BJ (cell line): ENCODE measurements at places on chromosomes 12 and 14.

- DNase-seq, result no peak
These were observed 925 bp downstream of the DICER1 start for GRCh38 chr14:95156161-95157047.

DNA sequence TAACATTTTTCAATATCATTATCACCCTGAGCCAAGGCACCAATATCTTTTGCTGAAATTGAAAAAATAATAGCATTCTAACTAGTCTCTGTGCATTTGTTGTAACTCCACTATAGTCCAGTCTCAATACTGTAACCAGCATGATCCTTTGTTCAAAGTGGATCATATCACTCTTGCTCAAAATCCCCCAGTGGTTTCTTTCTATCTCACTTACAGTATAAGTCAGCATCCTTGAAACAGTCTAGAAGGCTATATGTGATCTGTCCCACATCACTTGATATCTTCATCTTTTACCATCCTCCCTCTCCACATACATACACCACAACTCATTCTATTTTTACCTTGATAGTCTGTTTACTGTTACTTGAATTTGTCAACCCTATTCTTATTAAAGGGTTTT lies 435.7 kb downstream of the CCER1 start:
- DNase-seq, result no peak

GRCh38 chr14:91496790-91497189 lies 13.3 kb downstream of the PPP4R3A start:
- no peak for DNase-seq

DNA sequence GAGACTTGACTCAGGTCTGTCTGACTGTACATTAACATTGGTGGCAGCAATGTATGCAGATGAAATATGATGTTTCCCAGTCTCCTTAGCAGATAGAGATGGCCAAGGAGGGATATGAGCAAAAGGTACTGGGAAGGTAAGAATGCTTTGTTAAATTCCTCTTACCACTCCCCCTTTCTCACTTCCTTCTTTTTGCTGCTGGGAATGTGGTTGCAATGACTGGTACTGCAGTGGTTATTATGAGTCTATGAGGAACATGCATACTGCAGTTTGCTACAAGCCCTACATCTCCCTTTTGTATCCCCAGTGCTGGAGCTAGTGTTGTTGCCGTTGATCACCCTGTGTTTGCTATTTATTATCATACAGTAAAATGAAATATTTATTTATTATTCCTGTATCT lies 35.9 kb downstream of the ALDH1L2 start:
- DNase-seq, result no peak

- DNase-seq, result no peak
These were observed 7.2 kb downstream of the TPCN1 start for GRCh38 chr12:113228394-113229028.

- no peak for DNase-seq
These were observed 146.3 kb downstream of the CAND1 start for GRCh38 chr12:67415473-67415872.

DNA sequence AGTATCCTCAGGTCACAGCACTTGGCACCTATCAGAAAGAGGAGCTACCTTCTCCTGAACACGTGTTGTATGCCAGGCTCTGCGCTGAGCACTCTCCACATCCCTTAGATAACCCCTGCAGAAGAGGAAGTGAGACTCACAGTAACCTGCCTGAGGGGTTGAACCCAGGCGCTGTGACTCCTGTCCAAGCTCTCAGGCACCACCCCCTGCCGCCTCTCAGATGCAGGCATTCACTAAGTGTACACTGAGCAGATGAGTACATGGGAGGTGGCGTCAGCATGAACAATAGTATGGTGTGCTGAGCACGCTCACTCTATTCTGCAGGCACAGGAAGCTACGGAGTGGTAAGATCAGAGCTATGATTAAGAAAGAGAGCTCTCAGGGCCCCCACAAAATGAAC lies 21.0 kb upstream of the RIC8B start:
- DNase-seq, result no peak

GRCh38 chr14:102370305-102370809 lies 7.6 kb downstream of the TECPR2 start:
- no peak for DNase-seq

DNA sequence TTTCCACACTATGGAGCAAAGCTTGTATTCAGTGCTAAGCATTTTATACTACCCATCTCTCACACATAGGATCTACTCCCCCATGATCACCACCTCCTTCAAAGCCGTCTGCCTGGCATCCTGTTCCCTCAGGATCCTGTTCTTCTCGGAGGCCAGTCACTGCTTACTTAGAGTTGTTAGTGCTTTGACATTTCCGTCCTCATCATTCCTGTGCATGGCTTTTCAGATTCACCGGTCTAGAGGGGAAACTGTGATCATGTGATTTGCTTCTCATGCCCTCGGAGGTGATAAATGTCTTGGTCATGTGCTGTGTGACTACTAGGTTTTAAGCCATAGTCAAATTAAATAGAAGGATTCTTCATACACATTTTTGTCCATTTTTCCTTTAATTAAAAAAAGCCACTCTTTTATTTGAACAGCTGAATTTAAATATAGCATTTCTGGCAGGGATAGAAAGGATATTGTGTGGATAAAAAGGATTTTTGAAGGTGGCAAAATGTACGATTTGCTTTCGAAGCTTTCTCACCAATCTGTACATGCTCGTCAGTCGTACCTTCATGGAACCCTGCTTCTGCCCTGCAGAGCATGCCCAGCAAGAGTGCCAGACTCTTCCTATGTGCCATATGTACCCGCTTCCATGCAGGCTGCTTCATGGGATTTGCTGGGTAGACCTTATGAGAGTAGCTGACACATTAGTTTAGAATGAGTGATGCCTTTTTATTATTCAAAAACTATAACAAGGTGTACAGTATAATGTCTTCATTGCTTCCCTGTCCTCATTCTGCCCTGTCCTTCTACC lies 53.3 kb downstream of the BMAL2 start:
- no peak for DNase-seq

GRCh38 chr14:56044196-56044595 lies 74.0 kb upstream of the PELI2 start:
- no peak for DNase-seq

- no peak for DNase-seq
These were observed 46.6 kb upstream of the LRIG3 start for GRCh38 chr12:58966939-58967338.

- DNase-seq, result no peak
These were observed 265.8 kb downstream of the CPNE8 start for GRCh38 chr12:38639625-38640024.

- peak; percentile 92 for DNase-seq
These were observed 3.9 kb downstream of the CEBPE start for GRCh38 chr14:23115039-23115731.

DNA sequence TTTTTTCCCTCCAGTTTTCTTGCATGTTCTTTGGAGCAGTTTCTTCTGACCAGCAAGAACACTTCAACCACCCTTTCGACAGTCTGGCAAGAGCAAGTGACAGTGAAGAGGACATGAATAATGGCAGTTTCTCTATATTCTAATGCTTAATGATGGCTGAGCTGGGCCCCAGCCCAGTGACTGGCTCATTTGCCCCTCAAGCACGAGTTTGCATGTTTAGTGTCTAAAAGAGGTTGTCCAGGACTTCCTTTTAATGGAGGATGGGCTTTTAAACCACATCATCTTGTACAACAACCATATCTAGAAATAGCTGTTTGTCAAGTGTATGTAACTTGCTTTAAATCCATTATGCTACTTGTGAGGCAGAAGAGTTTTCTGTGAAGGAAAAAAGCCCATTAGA lies 28.4 kb downstream of the RAD9B start:
- DNase-seq, result no peak

DNA sequence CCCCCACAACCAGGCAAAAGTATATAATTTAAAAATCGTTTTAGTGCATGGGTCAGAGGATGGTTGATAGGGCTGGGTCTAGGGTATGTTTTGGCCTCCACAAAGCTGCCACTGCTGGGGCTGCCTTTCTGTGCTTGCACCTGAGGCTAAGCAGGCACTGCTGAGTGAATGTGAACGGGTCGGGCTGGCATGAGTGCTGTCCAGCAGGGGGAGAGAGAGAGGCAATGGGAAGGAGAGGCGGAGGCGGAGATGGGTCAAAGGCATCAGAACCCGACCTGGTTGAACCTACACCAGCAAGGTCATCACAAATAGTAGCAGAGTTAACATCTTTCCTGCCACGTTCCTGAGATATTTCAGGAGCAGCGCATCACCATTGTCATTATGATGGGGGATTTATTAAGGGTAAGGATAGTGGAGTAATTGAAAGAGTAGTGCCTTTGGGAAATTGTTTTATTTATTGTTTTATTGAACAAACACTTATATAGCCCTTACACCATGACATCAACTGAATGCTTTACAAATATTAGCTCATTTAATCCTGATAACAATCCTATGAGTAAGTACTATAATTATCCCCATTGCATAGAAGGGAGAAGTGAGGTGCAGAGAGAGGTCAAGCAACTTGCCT lies 5.8 kb upstream of the NRXN3 start:
- DNase-seq, result no peak

DNA sequence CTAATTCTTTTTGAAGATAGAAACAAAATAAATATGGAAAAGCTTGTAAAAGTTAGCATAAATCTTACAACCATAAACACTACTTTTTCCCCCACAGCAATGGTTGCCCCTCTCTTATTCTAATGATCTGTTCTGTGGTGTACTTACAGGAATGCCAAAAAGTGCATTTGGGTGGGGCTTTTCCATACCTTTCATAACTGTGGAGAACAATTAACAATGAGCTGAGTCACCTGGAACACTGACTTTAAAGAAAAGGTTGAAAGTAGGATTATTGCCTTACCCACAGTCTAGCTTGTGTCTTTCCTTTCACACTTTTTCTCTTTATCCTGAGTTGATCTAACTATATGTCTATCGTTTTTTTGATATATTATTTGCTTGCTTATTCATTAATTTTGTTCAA lies 86.9 kb downstream of the TPH2 start:
- no peak for DNase-seq

- no peak for DNase-seq
These were observed 19.4 kb downstream of the B4GALNT3 start for GRCh38 chr12:479161-479560.

DNA sequence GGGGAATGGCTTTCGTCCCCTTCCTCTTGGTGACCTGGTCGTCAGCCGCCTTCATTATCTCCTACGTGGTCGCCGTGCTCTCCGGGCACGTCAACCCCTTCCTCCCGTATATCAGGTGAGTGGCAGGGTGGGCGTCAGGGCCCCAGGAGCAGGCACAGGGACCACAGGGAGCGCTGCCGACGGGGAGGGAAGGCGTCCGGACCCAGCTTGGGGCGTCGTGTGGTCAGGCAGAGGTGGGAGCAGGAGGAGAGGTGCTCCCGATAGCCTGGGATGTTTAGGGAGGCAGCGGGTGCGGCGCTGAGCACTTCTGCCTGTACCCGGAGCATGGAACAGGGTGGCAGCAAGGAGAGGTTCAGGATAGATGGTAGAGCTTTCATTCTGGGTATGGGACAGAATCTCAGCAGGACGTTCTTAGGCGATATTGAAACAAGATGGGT lies 444 bp downstream of the DRAM1 start:
- DNase-seq, result no peak

DNA sequence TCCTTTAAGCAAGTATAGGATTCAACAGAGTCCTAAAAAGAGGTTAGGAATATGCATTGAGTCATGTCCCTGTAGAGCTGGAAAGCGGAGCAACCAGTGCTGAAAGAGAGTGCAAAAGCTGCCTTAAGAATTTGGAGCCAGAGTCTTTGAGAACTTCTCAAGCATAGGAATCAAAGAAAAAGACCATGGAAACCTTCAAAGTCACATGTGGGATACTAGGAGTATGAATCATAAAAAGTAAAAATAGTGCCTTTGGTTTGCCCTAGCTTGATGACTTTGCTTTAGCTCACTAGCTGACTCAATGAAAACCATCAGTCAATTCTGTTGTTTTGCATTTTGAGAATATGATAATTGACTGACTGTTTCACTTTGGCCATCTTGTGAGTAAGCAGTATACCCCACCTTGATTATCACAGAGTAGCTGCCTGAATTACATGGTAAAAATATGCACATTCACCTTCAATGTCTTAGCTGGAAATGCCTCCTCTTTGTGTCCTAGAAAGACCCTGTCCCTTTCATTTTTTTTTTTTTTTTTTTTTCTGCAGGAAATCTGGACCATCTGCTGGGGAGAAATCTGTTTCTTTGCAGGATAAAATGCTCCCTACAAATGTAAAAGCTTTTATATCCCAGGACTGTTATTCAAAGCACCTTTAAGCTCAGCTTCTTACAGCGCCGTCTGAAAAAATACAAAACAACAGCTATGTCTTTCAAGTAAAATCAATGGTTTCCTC lies 248.6 kb upstream of the KRR1 start:
- peak; percentile 39 for DNase-seq

- no peak for DNase-seq
These were observed 1.2 kb downstream of the WNT5B start for GRCh38 chr12:1630133-1630826.

DNA sequence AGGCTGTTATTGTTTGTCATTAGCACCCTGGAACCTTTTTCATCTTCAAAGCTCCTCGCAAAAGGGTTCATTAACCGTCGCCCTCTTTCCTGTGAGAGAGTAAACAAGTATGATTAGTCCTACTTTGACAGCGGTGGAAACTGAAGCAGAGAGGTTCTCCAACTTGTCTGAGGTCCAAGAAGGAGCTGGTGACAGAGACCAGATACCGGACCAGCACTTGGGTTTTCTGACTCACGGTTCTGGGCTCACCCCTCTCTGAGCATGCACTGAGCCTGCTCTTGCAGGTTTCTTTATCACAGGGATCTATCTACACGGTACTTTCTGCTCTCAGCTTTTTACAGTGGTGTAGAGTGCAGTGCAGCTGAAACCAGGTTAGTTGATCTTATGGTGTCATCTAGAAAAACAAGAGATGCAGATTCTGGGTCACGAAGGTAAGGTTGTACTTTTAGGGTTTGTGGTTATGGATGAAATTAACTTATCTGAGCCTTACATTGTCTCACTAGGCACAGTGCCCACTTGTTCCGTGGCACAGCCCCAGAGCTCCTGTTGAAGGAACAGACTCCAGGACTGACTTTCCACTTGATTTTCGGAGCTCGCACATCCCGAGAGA lies 62.1 kb downstream of the PPP2R5C start:
- no peak for DNase-seq

- no peak for DNase-seq
These were observed 42.3 kb downstream of the FAR2 start for GRCh38 chr12:29191267-29191850.

- peak; percentile 58 for DNase-seq
These were observed 45.0 kb upstream of the OR6J1 start for GRCh38 chr14:22689199-22689598.

GRCh38 chr12:74646831-74647230 lies 109.2 kb downstream of the ATXN7L3B start:
- DNase-seq, result no peak
